T-cell (primary cell): ENCODE measurements at places on chromosomes 12 and 14. TPM values are rescaled to one million over a fixed set of nuclear protein-coding genes. Genes with fewer than 3 reads are reported as not detected.

- DNase-seq, result no peak
- H3K4me1 ChIP-seq, result peaks cover 41% of the 10 kb centered on the region
- peak overlapping the region; percentile 96 for H3K27ac ChIP-seq
- H3K4me3 ChIP-seq, result peak overlapping the region; percentile 87
- H3K36me3 ChIP-seq, result no peaks in the 10 kb centered on the region
- H3K27me3 ChIP-seq, result no peaks in the 10 kb centered on the region
Measured at GRCh38 chr14:105066240-105067071, 1.2 kb upstream of the GPR132 start.

Gene PLEKHD1
- 0.40 TPM for total RNA-seq

- peaks cover 40% of the 10 kb centered on the region for H3K36me3 ChIP-seq
- H3K4me3 ChIP-seq, result no peak overlapping the region
- no peak overlapping the region for H3K27ac ChIP-seq
Measured at GRCh38 chr12:132115500-132115899, 28.6 kb downstream of the DDX51 start.

Gene NIN
- total RNA-seq, result 141 TPM

DNA sequence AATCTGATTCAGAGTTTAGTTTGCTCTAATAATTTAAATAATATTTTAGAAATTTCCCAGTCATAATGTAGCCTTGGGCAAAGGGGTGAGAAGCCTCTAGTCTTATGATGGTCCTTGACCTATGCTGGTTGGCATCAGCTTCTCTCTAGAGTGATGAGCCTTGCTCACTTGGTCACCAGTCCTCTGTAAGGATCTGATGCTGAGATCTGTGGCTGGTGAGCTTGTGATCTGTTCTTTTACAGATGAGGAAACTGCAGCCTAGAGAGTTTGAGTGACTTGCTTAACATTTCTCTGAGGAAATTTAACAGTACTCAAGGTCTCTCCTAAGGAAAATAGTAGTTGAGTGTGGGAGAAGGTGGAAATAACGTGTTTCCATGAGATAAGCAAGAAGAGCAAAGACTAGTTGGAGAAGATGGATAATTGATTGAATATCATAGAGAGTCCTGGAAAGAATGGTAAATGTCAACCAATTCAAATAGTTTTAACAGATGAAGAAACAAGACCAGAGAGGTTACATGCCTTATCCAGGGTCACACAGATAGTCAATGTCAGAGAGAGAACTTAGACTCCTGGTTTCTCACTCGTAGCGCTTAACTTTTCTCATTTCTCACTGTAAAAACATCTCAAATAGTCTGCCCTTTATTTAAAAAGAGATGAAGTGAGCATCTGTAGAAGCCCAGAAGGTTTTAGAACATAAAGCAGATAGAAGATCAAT is 89.7 kb upstream of the ETV6 start:
- H3K27ac ChIP-seq, result no peak overlapping the region
- no peaks in the 10 kb centered on the region for H3K36me3 ChIP-seq
- H3K4me1 ChIP-seq, result peaks cover 10% of the 10 kb centered on the region
- peaks cover 5% of the 10 kb centered on the region for H3K27me3 ChIP-seq
- DNase-seq, result no peak

- no peak overlapping the region for H3K27ac ChIP-seq
- no peaks in the 10 kb centered on the region for H3K4me1 ChIP-seq
- no peak for DNase-seq
- H3K27me3 ChIP-seq, result no peaks in the 10 kb centered on the region
- no peak overlapping the region for H3K4me3 ChIP-seq
- peaks cover 47% of the 10 kb centered on the region for H3K36me3 ChIP-seq
Measured at GRCh38 chr12:123945287-123946151, 27.1 kb downstream of the CCDC92 start.

DNA sequence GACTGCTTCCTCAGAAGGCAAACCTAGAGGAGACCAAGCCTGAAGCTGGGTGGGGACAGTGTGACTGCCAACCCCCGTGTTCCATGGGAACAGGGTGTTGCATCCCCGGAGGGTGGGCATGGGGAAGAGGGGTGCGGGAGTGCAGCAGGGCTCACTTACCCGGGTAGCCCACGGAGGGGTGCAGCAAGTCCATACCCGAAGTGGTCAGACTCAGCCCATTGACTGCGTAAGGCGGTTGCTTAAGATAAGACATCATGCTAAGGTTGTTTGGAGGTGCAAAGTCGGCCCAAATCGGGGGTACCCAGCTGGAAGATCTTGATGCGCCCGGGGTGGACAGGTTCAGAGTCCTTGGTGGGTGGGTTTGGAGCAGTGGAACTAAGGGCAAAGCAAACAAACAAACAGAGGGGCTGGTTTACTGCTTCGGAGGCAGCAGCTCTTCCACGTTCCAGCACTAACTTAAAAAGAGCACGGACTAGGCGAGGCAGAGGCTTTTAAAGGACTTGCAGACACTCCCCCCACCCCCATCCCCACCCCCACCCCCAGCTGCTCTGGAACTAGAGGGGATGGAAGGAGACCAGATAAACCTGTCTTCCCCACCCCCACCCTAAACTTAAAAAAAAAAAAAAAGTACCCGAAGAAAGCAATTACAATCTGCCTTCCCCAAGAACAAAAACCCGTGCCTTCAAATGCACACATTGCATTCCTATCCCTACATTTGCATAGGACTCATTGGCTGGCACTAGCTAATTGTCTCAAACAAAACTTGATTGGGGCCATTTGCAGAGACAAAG is 4.9 kb downstream of the OTX2 start:
- peaks cover 41% of the 10 kb centered on the region for H3K27me3 ChIP-seq
- no peaks in the 10 kb centered on the region for H3K36me3 ChIP-seq
- DNase-seq, result no peak
- no peak overlapping the region for H3K27ac ChIP-seq
- peaks cover 5% of the 10 kb centered on the region for H3K4me1 ChIP-seq

DNA sequence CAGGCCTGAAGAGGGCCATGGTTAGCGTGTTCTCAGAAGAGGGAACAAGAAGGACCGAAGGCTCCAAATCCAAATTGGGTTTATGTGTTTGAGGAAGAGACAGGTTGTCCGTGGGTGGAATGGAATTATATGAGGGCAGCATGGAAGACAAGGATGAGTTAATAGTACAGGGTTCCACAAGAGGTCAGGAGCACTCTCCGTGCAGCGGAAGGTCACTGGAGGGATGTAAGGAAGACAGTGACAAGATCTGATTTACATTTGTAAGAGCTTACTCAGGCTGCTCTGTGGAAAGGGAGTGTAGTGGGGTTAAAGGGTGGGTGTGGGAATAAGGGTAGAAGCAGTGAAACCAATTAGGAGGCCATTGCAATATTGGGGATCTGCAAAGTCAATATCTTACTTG is 97.0 kb downstream of the TPH2 start:
- no peaks in the 10 kb centered on the region for H3K36me3 ChIP-seq
- DNase-seq, result no peak
- H3K4me1 ChIP-seq, result no peaks in the 10 kb centered on the region
- H3K27me3 ChIP-seq, result no peaks in the 10 kb centered on the region
- no peak overlapping the region for H3K4me3 ChIP-seq
- H3K27ac ChIP-seq, result no peak overlapping the region

GRCh38 chr12:70551731-70552130 is 85.5 kb downstream of the PTPRB start:
- no peak overlapping the region for H3K27ac ChIP-seq
- DNase-seq, result no peak
- H3K4me3 ChIP-seq, result no peak overlapping the region
- H3K27me3 ChIP-seq, result no peaks in the 10 kb centered on the region
- no peaks in the 10 kb centered on the region for H3K4me1 ChIP-seq

- no peaks in the 10 kb centered on the region for H3K36me3 ChIP-seq
- H3K4me1 ChIP-seq, result no peaks in the 10 kb centered on the region
- H3K4me3 ChIP-seq, result no peak overlapping the region
- DNase-seq, result no peak
- peaks cover 3% of the 10 kb centered on the region for H3K27me3 ChIP-seq
Measured at GRCh38 chr12:95201056-95201670, 16.1 kb downstream of the FGD6 start.

Gene RASAL1
- 0.85 TPM for total RNA-seq

DNA sequence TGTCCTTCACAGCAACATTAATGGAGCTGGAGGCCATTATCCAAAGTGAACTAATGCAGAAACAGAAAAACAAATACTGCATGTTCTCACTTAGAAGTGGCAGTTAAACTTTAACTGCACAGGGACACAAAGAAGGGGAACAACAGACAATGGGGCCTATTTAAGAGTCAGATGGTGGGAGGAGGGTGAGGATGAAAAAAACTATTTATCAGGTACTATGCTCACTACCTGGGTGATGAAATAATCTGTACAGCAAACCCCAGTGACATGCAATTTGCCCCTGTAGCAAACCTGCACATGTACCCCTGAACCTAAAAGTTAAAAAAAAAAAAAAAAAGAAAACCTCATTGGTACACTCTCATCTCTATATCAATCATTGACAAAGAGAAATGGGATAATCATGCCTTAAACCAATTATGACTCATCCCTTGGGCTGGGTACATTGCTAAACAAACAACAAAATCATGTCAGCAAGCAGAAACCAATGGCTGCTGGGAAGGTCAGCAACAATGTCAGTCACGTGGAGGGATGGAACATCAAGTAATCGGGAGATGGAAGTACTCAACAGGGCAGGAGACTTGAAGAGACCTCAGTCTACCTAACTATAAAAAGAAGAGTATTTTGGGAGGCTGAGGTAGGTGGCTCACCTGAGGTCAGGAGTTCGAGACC is 479.2 kb downstream of the RMST start:
- no peak overlapping the region for H3K27ac ChIP-seq
- H3K4me3 ChIP-seq, result no peak overlapping the region
- no peak for DNase-seq
- H3K27me3 ChIP-seq, result no peaks in the 10 kb centered on the region
